Left forelimb (tissue), 1 donor: ENCODE measurements at places on chromosomes 5 and 9.

GRCh38 chr9:82021198-82021597, 32.6 kb downstream of the SPATA31D1 start:
- DNase-seq = no peak

GRCh38 chr5:57499262-57500050, 16.8 kb upstream of the ACTBL2 start:
- no peak for DNase-seq

DNA sequence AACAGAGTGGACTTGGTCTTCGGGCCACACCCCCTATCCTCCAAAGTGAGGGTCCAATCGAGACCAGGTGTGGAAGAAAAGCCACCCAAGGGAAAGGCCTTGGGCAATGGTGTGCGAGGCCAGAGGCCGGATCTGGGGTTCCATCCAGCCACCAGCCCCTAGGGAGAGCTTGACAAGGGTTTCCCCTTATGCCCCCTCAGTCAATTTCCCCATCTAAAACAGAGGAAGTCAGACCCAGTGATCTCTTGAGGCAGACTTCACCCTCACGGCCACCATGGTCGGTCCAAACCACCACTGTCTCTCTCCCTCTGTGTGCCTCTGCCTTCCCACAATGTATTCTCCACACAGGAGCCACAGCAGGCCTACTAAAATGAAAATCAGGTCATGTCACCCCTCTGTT, 82.9 kb downstream of the C5orf15 start:
- DNase-seq = no peak

GRCh38 chr5:113760486-113760885, 247.0 kb downstream of the YTHDC2 start:
- DNase-seq = no peak

GRCh38 chr5:3607541-3608181, 12.0 kb downstream of the IRX1 start:
- DNase-seq = no peak

GRCh38 chr9:26415528-26415927, 477.1 kb downstream of the CAAP1 start:
- DNase-seq = no peak

GRCh38 chr5:170380361-170380951, 8.7 kb downstream of the KCNMB1 start:
- no peak for DNase-seq

GRCh38 chr9:125744616-125745015, 2.6 kb upstream of the PBX3 start:
- DNase-seq = no peak

GRCh38 chr5:11681796-11682195, 222.4 kb downstream of the CTNND2 start:
- DNase-seq = no peak

DNA sequence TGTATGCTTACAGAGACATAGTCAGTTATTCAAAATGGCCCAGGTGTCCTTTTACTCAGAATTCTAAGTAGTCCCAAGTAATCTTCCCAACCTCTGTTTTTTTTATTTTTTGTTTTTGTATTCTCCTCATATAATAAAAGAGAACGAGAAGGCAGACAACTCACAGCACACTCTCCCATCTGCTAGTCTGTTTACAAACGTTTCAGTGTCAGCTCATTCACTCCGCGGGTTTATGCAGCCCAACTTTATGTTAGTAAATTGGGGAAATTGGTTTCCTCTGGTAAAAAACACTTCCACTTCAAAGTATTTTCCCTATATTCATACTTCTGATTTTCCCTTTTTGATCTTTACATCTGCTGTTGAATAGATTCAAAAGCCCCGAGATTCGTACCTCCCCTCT, 347.2 kb downstream of the EFNA5 start:
- no peak for DNase-seq

- no peak for DNase-seq
These were observed 58.6 kb downstream of the THBS4 start for GRCh38 chr5:80093796-80094195.

GRCh38 chr9:127078988-127079387, 43.4 kb downstream of the ANGPTL2 start:
- DNase-seq = peak; percentile 9

DNA sequence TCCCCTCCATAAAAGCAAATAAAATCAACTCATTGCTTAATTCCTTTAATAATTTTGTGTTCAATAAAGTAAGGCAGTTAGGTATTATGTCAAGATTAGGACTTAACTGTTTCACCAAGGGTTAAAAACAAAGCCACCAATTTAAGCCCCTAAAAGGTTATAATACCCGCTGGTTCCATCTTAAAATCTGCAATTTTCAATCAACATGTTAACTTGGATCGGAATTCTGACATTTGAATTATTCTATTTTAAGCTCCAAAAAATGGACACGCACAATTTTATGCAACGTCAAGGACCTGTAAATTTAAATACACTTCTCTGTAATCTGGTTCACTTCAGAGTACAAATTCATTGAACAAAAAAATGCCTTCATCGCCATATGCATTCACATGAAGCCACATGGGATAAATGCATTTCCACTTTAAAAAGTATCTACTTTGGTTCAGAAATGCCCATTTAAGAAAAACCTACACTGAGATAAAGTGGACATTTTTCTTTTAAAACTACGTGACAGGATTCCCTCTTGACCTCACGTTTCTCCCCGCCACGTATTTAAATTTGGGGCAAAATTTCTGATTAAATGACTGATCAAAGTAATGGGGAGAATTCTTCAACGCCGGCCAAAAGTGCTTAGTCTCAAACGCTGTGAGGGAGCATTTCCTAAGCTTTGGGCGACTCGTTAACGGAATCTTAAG, 721 bp downstream of the GIN1 start:
- no peak for DNase-seq

DNA sequence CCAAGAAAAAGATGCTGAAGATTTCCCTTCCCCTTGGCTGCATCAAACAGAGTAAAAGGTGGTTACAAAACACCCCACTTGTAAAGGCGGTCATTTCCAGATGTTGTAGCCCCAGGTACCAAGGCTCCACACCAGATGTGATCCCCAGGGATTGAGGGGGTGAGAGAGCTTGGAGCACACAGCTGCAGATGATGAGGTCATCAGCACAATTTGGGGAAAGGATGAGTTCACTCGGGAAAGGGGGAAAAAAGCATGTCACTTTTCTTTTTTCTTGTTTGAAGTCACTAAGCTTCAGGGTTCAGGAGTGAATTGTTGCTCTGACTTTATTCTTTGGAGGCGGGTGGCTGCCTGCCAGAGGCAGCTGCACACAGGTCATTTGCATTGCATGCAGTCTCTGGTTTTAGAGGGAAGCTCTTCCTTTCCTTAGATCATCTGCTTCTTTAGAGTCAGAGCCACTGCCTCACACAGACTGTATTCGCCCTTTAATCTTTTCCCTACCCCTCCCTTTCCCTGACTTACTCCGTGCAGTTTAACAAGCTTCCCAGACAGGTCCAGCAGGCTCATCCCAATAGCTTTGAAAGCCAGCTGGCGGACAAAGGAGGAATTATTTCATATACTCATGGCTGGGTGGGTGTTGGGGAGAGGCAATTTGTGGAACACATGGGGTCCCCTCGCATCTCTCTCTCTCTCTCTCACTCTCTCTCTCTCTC, 409.3 kb upstream of the SLC24A2 start:
- no peak for DNase-seq

GRCh38 chr5:79859588-79859987, 131.5 kb downstream of the MTX3 start:
- no peak for DNase-seq

DNA sequence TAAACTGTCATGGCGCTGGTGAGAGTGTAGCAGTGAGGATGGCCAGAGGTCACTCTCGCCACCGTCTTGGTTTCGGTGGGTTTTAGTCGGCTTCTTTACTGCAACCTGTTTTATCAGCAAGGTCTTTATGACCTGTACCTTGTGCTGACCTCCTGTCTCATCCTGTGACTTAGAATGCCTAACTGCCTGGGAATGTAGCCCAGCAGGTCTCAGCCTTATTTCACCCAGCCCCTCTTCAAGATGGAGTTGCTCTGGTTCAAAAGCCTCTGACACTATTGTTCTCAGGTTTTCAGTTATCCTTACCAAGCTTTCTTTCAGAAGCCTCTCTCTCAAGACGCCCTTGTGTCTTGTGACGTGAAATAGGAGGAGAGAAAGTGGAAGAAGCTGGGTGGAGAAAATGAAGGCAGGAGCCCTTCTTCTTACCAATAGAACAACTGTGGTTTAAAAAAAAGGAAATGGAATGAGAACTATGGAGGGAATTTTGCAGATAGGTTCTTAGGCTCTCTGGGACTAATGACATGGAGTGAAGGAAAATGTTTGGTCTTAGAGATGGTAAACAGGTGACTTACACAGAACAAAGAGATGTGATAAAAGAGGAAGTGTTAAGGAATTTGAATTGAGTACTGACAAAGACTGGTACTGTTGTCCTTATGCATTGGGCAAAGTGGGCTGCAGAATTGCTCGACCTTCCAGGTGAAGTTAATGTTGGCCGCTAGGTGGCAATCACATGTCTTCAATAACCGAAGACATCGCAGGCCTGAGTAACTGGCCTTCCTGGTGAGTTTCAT, 133.3 kb upstream of the RAI14 start:
- peak; percentile 73 for DNase-seq

DNA sequence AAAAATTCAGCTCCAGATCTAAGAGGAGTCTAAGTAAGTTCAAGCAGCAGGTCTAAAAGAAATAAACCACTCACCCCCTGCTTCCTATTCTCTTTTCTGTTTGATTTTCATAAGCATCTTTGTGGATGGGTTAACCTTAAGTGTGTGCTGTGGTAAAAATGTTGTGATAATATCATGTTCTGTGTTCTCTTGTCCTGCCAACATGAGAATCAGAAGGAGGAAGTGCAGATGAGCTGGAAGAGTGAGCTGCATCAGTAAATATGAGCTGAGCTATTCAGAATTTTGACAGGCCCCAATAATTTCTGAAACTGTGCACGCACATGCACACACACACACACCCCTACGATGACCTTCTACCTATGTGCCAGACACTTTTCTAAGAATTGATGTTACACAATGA, 186.5 kb upstream of the ANKRD55 start:
- DNase-seq = no peak

GRCh38 chr9:9792144-9792857, 820.5 kb downstream of the PTPRD start:
- no peak for DNase-seq

GRCh38 chr9:95030344-95030743, 287.2 kb downstream of the FANCC start:
- no peak for DNase-seq

- no peak for DNase-seq
These were observed 539.2 kb downstream of the TLE1 start for GRCh38 chr9:81150016-81150625.

DNA sequence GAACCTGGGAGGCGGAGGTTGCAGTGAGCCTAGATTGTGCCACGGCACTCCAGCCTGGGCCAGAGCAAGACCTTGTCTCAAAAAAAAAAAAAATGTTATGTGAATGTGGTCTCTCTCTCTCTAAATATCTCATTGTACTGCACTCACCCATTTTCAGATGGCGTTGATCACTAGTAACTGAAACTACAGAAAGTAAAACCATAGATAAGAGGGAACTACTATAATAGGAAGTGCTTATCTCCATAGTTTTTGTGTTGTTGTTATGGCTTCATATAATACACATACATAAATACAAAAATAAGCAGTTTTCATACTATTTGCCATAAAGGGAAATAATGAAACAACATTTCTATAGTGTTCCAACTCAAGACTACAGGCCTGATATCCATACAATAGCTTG, 9.1 kb downstream of the IL31RA start:
- no peak for DNase-seq

- DNase-seq = no peak
These were observed 4.4 kb upstream of the FGD3 start for GRCh38 chr9:92942688-92943616.

DNA sequence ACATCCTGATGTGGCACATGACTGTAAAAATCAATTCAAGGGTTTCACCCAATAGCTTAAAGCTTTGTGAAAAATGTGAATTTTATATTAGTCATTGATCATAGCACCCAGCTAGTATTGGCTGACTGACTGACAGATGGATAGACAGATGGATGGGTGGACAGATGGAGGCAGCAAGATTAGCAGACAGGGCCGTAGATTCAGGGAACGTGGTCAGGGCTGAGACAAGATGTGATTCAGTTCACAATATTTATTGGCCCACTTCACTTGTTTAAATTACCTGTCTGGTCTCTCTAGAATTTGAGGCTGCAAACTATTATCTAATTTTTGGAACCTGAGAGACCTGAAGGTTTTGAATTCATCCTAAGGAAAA, 12.0 kb upstream of the PCSK5 start:
- no peak for DNase-seq

GRCh38 chr5:169009123-169009522, 291.8 kb downstream of the SLIT3 start:
- no peak for DNase-seq

DNA sequence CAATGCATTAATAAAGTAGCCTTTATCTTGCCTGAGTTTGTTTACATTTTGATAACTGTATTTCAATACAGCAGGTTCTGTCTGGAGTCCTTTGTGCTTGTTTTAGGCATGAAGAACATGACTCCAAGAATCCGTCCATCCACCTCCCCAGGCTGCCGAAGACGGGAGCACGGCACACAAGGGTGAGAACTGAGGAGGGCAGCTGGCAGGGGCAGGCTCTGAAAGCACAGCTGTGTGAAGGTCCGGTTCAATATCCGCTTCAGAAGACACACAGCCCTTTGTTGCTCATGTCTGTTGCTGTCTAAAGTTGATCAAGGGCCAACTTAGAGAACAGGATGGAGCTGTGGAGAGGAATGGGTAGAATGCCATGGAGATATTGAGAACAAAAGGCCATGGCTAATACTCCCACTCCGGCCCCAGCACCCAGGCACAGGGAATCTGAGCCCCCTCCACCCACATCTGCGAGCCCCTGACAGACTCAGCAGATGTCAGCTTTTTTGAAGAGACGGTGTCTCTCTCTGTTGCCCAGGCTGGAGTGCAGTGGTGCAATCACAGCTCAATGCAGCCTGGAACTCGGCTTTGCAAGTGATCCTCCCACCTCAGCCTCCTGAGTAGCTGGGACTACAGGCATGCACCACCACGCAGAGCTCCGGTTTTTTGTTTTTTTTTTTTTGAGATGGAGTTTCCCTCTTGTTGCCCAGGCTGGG, 58.5 kb upstream of the GNE start:
- no peak for DNase-seq

DNA sequence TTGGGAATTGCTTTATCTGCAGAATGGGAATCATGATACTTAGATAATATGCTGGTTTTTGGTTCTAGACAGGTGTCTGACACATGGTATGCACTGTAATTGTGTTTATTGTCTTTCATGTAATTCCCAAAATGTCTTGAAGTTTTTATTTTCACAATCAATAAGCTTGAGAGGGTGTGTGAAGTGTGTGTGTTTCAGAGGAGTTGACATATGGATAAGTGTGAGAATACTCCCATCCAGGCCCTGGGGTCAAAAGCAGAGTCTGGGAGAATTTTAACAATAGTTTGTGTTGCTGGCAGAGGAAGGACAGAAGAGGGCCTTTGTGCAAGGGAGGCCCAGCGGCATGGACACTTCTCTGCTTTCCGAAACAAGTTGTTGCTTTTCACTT, 8.4 kb downstream of the PRDM6 start:
- no peak for DNase-seq

DNA sequence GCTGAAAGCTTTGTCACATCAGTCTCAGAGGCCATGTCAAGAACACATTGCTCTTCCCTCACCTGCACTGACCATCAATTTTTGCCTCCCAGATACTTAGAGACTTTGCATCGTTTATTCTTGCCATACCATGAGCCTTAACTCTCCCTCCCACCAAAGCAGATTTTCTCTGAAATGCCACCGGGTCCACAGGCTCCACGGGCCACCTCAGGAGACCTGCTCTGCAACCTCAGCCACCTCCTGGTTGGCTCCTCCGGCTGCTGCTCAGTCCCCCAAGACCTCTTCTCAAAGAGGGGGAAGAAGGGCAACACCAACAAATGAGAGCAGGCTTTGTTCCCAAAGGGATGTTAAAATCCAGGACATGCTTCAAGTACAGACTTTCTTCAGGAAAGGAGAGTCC, 400.5 kb downstream of the SPOCK1 start:
- DNase-seq = no peak
